ENCODE measurements at places on chromosomes 16 and 17. TPM values are rescaled to one million over a fixed set of nuclear protein-coding genes. Genes with fewer than 3 reads are reported as not detected.

DNA sequence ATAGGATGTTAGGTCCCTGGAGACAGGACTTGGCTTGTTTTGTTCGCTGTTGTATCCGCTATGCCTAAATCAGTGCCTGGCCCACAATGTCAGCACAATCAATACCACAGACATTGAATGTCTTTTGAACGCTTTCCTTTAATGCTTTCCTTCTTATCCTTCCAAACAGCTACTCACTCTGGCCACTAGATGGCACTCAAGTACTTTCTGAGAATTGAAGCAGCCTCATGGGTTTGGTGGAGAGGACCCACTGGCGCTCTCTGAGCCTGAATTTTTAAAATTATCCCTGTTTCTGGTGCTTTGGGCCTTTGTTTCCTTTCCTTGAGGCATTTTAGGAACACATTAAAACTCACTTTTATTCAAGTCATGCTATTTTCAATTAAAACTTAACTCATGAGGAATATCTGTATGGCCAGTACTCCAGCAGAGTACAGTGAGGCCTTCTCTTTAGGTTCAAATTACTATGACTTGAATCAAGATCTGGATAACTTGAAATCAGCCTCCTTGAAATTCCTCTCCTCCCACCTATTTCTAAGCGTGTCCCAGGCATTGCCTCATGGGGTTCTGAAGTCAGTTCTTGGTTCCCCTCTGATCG, 3.2 kb upstream of the NLRP1 start:
- DNase-seq = peak; percentile 88

DNA sequence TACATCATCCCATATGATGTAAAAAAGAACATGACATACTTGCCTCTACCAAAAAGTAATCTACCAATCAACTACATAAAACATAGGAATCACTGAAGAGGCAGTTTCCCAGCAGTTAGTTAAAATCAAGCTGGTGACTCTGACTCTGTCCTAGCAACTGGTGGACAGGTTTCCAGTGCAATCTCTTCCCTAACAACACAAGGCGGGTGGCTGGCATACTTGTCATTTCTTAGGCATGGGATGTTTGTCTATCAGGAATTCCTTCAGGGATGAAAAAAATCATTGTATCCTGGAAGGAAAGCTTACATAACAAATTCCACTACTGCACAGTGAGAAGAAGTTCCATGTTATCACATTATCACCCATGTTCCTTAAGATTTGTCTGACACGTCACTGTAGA, 50.9 kb downstream of the HELZ start:
- DNase-seq = no peak

- DNase-seq = no peak
Measured at GRCh38 chr16:27851586-27851985, 211.9 kb downstream of the GSG1L start.

DNA sequence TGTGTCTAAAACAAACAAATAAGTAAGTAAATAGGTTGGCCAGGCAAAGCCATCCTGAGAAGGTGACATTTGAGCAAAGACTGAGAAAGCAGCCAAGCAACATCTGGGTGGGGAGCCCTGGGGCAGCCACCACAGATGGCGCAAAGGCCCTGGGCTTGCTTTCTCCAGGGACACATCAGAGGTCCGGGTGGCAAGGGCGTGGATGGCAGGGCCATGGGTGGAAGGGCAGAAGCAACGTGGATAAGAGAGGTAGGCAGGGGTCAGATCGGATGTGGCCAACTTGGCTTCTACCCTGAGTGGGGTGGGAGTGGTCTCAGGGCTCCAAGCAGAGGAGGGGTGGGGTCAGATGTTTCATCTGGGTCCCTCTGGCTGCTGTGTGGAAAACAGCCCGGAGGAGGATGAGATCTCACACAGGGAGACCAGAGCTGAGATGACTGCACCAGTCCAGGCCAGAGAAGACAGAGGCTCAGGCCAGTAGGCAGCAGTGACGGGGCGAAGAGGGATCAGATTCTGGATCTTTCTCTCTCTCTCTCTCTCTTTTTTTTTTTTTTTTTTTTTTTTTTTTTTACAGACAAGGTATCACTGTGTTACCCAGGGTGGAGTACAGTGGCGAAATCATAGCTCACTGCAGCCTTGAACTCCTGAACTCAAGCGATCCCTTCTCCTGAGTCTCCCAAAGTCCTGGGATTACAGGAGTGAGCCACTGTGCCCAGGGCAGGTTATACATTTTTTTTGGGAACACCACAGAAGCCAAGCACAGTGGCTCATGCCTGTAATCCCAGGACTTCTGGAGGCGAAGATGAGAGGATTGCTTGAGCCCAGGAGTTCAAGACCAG, 6.1 kb upstream of the SPN start:
- no peak for DNase-seq

- no peak for DNase-seq
Measured at GRCh38 chr16:51453251-51453650, 302.2 kb upstream of the SALL1 start.

DNA sequence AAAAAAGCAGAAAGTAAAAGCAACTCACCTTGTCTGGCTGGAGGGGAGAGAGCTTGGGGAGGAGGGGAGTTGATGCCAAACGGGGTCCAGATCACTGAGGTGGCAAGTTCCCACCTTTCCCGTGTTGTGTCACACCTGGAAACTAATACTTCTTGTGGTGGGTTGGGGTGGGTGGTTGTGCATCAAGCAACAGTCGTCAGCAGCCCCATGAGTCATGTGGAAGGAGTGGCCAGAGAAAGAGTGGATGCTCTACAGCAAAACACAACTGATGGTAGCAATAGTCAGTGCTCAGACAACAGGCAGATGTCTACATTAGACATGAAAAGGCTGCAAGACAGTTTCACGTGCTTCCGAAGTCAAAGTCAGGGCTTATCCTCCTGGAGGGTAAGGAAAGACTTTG, 35.4 kb downstream of the ARSG start:
- no peak for DNase-seq

MMD gene
- 9.1 TPM for total RNA-seq

LIMD2 gene
- total RNA-seq = 1.1 TPM

SLFN12L gene
- not detected for total RNA-seq
